ENCODE measurements at places on chromosomes 5 and 9.

GRCh38 chr5:131357739-131358561, 94.1 kb downstream of the CDC42SE2 start:
- no peak for DNase-seq

DNA sequence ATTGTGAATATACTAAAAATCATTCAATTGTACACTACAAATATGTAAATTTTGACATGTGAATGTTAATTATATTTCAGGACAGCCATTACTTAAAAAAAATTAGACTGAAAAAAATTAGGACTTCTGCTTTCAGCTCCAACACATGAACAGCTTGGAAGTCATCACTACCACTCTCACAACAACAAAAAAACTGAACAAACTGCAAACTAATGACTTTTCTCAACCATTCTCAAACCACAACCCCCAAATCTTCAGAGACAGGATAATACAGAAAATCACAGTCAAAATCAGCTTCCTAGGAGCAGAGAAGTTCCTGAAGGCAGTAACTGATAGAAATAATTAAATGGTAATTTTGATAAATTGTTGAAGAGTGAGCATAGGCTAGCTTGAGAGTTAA, 686.4 kb downstream of the TLE1 start:
- no peak for DNase-seq

- DNase-seq, result no peak
Observed at GRCh38 chr5:123389794-123390193, 33.4 kb downstream of the CEP120 start.

GRCh38 chr9:94300470-94301301, 27.8 kb downstream of the NUTM2F start:
- DNase-seq, result no peak

DNA sequence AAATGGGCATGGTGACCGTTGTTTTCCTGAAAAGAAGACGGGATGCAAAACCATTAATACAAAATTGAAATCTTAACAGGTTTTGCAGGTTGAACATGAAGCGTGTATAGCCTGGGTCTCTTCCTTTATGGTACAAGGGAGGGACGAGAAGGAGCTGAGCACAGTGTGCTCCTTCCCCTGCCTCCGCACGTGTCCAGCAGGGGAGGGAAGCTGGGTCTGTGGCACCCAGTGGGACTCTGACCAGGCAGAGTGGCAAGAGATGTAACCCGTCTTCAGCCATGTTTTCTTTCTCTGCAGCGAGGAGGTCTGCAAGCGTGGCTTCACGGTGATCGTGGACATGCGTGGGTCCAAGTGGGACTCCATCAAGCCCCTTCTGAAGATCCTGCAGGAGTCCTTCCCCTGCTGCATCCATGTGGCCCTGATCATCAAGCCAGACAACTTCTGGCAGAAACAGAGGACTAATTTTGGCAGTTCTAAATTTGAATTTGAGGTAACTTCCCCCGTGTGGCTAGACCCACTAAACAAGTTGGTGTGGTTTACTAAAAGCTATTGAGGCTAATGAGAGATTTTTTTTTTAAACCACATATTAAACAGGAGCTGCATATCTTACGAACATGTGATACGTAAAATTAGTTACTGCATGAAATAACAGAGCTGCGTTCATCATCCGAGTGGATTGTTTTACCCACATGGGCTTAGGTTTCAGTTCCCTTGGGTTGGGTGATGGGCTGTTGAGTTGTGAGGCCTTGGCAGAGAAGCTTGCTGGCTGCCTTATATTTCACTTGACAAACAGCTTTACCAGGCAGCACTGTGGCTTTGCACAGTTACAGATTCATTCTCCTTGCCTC, 143.7 kb downstream of the TRIO start:
- DNase-seq, result no peak

DNA sequence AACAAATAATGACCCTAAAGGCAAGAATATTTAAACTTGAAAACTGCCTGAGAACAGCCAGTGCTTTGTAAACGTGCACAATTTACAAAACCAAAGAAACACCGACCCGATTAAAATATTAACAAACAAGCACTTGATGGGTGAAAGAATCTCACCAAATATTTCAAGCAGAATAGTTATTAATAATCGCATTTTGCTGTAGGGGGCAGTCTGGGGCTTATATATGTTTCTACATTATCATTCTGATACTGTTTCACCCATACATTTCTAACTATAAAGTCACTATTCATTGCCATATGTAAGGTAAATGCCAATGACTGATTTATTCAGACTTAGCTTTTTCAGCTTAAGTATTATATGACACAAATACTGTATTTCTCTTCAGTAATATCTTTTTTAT, 37.7 kb downstream of the UBAP2 start:
- peak; percentile 7 for DNase-seq

- DNase-seq, result no peak
Observed at GRCh38 chr9:93222890-93223259, 38.9 kb downstream of the WNK2 start.

- DNase-seq, result no peak
Observed at GRCh38 chr9:135608294-135608998, 30.9 kb downstream of the GLT6D1 start.

DNA sequence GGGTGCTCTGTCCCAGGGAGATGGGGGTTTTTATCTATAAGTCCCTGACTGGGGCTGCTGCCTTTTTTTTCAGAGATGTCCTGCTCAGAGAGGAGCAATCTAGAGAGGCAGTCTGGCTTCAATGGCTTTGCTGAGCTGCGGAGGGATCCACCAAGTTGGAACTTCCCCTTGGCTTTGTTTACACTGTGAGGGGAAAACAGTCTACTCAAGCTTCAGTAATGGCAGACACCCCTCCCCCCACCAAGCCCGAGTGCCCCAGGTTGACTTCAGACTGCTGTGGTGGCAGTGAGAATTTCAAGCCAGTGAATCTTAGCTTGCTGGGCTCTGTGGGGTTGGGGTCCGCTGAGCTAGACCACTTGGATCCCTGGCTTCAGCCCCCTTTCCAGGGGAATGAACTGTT, 375.8 kb downstream of the RAB3C start:
- no peak for DNase-seq

- DNase-seq, result no peak
Observed at GRCh38 chr9:9893837-9894236, 719.0 kb downstream of the PTPRD start.

DNA sequence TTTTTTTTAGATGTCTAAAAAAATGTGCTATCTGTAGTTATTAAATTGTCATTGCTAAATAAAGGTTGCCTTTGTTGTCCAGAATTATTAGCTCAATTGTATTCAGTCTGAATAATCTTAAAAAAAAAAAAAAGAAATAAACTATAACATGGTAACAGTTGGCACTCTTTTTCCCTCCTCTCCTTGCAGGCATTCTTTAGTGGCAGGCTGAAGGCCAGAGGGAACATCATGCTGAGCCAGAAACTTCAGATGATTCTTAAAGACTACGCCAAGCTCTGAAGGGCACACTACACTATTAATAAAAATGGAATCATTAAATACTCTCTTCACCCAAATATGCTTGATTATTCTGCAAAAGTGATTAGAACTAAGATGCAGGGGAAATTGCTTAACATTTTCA, 87.6 kb upstream of the FAM170A start:
- no peak for DNase-seq

DNA sequence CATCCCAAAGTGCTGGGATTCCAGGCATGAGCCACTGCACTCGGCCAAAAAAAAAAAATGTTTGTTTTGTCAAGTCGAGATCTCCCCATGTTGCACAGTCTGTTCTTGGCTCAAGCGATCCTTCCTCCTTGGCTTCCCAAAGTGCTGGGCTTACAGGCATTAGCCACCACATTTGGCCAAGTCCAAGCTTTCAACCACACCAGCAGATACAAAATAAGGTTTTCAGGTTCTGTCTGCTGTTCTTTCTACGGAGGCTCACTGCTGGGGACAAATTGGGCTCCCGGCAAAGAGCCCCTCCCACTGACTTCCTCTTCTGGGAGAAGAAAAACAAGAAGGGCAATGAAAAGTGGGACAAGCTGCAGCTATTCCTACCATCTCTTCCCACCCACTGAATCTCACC, 37.6 kb upstream of the GGTA1 start:
- no peak for DNase-seq
